ENCODE measurements at places on chromosomes 16 and 17.
A peak's percentile ranks its signal among the peaks of the same experiment; 100 is the strongest.

GRCh38 chr17:4960279-4960922, 7.2 kb downstream of the SPAG7 start:
- DNase-seq = no peak

- DNase-seq = peak; percentile 19
Observed at GRCh38 chr17:40903129-40903847, 18.2 kb upstream of the KRT20 start.

GRCh38 chr17:82449131-82449882, 1.2 kb downstream of the CYBC1 start:
- DNase-seq = peak; percentile 86

GRCh38 chr16:60405286-60405685, 1631.0 kb downstream of the CDH8 start:
- DNase-seq = no peak

DNA sequence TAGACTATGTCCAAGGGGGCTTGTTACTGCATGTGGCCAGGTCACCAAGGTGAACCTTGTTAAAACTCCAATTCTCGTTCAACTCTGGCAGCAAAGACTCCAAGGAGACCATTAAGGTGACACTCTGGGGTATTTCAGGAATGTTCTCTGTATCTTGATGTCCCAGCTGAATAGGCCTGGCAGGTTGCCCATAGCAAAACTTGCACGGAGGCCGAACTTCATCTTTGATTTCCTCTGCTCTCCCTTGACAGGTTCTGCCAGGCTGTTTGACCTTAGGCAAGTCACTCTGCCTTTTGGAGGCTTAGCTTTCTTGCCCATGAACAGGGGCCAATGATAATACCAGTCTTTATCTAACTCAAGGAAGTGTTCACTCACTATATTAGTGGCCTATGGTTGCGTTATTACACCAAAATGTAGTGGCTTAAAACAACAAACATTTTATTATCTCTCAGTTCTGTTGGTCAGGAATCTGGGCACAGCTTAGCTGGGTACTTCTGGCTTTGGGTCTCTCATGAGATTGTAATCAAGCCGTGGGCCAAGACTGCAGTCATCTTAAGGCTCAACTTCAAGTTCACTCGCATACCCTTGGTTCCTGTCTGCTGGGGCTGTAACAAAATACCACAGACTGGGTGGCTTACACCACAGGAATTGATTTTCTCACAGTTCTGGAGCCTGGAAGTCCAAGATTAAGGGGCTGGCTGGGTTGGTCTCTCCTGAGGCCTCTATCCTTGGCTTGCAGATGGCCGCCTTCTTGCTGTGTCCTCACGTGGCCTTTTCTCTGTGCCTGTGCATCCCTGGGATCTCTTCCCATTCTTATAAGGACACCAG, 168.5 kb downstream of the UTP18 start:
- DNase-seq = peak; percentile 53

DNA sequence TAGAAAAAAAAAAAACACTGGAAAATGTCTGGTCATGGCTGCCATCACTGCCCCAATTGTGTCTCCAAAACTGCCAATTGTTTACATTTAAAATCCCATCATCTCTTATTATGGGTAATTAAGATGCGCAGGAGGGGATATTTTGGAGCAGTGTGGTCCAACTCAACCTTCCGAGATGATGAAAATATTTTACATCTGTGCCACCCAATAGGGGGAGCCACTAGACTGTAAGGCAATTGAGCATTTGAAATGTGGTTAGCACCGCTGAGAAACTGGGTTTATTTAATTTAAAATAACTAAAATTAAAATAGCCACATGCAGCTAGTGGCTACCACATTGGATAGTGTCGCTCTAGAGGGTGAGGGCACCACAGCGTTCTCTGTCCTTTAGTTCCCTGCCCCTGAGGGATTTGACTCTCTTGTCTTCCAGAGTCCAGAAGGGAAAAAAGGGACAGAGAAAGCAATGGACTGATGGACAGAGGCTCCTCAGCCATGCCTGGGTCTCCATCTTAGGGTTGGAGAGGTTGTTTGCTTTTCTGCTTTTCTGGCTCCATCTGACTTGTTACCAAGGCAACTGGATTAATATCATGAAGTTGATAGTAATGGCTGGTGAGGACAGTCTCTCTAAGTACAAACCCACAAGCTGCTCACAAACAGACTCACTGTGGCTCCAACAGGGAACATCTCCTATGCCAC, 3.5 kb downstream of the MPO start:
- DNase-seq = peak; percentile 44

DNA sequence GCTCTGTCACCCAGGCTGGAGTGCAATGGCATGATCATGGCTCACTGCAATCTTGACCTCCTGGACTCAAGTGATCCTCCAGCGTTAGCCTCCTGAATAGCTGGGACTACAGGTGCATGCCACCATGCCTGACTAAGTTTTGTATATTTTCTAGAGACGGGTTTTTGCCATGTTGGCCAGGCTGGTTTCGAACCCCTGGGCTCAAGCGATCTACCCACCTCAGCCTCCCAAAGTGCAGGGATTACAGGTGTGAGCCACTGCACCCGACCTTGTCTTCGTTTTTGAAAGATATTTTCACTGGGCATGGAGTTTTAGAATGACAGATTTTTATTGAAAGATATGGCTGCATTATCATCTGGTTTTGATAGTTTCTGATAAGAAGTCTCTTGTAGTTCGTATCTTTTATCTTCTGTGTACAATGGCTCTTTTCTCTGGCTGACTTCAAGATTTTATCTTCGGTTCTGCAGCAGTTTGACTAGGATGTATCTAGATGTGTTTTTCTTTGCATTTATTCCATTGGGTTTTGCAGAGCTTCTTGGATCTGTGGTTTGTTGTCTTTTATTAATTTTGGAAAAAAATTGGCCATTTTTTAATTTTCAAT, 14.6 kb downstream of the ADGRG5 start:
- DNase-seq = no peak

GRCh38 chr17:9002227-9002605, 19.1 kb upstream of the NTN1 start:
- DNase-seq = no peak

- no peak for DNase-seq
Observed at GRCh38 chr16:15518381-15519351, 84.3 kb downstream of the BMERB1 start.

DNA sequence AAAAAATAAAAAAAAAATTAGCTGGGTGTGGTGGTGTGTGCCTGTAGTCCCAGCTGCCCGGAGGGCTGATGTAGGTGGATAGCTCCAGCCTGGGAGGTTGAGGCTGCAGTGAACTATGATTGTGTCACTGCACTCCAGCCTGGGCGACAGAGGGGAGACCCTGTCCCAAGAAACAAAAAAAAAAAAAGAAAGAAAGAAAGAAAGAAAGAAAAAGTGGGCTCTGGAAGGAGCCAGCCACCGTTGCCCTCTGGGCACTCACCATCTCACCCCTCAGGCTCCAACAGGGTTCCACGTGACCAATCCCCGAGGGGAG, 87.3 kb upstream of the TOB1 start:
- DNase-seq = no peak

- no peak for DNase-seq
Observed at GRCh38 chr16:28105954-28106353, 42.4 kb upstream of the GSG1L start.

- peak; percentile 84 for DNase-seq
Observed at GRCh38 chr17:27807567-27808470, 7.5 kb upstream of the NOS2 start.

- DNase-seq = no peak
Observed at GRCh38 chr17:7992924-7993323, 9.5 kb upstream of the GUCY2D start.

- DNase-seq = no peak
Observed at GRCh38 chr17:16106161-16106891, 106.7 kb downstream of the TTC19 start.

GRCh38 chr17:53462393-53462811, 360.3 kb upstream of the KIF2B start:
- no peak for DNase-seq

DNA sequence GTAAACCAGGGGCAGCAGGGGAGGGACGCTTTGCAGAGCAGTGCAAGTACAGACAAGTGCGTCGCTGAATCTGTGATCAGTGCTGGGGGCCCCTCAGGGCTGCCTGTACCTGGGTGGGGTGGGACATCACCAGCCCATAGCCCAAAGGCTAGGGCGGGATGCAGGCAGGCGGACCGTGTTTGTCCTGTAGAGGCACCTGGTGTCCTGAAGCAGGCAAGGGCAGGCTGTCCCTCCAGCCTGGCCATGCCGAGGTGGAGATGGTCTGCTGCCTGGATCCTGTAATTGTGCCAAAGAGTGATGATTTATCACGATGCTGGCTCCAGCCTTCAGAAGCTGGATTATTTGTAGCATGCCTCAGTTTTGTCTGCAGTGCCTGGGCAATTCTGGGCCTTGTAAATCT, 137.9 kb upstream of the GSE1 start:
- no peak for DNase-seq

DNA sequence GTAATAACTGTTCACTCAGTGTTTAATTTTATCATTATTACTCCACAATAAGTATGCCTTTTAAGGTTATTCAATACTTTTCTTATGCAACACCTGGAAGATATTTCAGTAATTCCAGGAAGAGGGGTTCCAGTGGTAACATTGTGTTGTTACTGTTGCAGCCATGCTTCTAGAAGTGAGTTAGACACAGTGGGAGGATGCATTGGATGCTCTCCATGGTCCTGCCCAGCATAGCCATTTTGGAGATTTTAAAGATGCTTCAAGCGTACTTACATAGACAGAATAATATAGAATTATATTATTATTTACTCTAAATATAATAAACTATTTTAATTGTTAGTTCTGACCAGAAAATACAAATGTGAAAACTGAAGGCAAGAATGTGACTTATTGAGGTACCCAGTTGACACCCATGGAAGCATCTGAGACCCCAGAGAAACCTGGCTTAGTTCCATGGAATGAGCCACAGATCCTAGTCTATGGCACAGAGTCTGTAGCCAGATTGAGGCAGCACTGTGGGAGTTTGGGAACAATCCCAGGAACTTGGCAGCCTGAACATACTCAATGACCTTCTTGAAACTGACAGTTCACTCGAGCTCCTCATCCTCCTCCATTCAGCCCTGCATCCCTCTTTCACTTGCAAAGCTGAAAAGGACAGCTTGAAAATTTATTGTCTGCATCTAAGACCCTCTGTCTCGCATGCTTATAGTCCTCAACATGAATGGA, 190.1 kb upstream of the HS3ST4 start:
- no peak for DNase-seq

GRCh38 chr17:81349397-81350319, 45.6 kb upstream of the BAHCC1 start:
- DNase-seq = no peak

DNA sequence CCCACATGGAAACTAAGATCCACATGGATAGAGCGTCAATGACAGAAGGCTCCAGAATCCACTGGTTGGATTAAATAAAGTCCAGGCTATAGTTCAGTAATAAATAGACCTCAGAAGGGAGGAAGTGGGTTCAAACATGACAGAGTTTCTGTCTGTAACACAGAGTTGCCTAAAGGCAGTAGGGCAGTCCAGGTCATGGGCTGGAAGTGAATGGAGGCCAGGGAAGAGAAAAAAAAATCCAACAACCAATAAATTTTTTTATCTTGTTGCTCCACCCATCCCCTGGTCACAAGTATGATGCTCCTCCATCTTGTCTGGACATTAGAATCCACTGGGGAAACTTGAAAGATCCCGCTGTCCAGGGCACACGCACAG, 92.4 kb downstream of the RGS9 start:
- DNase-seq = peak; percentile 49

GRCh38 chr17:74104921-74105320, 98.6 kb upstream of the RPL38 start:
- DNase-seq = no peak

DNA sequence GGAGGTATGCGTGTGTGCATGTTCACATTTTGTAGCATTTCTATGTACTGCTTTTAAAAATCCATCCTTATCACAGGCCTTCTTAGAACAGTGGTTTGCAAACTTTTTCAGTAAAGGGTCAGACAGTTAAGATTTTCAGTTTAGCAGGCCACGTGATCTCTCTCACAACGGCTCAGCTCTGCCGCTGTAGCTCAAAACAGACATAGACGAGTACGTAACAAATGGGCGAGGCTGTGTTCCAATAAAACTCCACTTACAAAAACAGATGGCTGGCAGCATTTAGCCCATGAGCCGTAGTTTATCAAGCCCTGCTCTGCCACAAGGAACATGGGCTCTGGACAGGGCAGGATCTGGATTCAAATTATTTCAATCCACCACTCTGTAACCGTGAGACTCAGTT, 141.8 kb downstream of the XYLT1 start:
- no peak for DNase-seq

DNA sequence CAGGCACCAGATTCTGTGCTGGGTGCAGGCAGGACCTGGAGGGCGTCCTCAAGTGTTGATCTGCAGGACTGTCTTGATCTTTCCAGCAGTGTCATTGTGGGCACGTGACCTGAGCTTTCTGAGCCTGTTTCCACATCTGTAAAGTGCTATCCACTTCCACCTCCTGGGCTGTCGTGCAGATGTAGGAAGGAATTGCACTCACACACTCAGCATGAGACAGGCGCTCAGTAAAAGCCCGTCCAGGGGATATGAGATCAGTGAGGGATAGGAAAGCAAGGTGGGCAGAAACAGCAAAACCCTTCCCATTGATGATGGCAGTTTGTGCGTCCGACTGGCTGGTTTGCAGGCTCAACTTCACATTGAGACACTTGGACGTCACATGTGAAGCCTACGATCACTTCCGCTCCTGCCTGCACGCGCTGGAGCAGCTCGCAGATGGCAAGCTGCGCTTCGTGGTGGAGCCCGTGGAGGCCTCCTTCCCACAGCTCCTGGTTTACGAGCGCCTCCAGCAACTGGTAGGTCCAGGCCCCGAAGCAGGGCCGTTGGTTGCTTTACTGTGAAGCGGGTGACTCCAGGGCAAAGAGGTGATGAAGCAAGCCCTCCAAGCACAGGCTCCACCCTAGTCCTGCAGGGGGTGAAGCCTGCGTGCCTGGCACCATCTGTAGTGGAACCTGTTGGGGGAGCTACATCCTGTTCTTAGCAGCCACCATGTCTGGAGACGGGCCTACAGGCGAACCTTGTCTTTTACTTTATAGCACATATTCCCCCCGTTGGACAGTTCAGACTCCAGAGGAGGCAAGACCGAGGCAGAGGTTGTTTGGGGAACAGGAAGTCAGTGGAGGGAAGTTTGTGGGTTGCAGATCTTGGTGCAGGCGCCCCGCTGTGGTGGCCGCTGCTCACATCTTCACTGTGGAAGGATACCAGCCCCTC, 23.0 kb downstream of the METTL22 start:
- DNase-seq = peak; percentile 5

- no peak for DNase-seq
Observed at GRCh38 chr17:59485946-59486345, 79.5 kb upstream of the DHX40 start.

GRCh38 chr17:17375841-17376240, 72.7 kb downstream of the NT5M start:
- no peak for DNase-seq

All from activated CD4-positive, alpha-beta T cell treated with anti-CD3 and anti-CD28 coated beads, Interleukin-10, Interleukin-2, amounts not matched to agents 100 ng/mL and 50 ng/mL, durations not matched to agents 16 hours and 8 hours (primary cell).